Activated CD4-positive, alpha-beta T cell treated with anti-CD3 and anti-CD28 coated beads, Interleukin-2, Interleukin-6, amounts not matched to agents 100 ng/mL and 50 ng/mL, durations not matched to agents 16 hours and 8 hours (primary cell): ENCODE measurements at places on chromosomes 3 and 15.

DNA sequence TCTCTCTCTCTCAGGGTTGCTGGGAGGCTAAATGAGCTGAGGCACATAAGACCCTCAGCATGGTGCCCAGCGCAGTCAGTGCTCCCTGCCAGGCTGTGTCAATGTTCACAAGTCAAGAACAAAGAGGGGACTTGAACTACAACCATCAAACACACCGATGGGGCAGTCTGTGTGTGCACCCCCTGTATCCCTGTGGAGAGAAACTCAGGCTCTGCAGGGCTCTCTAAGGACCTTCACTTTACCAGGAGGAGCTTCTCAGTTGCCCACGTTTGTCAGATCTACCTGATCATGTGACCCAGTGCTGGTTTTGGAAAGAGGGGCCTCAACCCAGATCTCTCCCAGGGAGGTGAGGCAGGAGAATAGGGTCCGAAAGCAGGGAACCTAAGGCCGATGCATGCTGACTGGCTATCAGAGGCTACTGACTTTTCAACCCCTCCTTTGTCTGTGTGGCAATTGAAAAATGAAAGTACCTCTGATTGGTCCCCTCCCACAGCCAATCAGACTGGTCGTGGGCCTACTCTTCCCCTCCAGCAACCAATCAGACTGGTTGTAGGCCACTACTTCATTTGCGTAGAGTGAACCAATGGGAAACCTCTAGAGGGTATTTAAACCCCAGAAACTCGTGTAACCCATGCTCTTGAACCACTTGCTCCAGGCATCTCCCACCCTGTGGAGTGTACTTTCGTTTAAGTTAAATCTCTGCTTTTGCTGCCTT, 34.0 kb downstream of the RHCG start:
- peak; percentile 12 for DNase-seq

DNA sequence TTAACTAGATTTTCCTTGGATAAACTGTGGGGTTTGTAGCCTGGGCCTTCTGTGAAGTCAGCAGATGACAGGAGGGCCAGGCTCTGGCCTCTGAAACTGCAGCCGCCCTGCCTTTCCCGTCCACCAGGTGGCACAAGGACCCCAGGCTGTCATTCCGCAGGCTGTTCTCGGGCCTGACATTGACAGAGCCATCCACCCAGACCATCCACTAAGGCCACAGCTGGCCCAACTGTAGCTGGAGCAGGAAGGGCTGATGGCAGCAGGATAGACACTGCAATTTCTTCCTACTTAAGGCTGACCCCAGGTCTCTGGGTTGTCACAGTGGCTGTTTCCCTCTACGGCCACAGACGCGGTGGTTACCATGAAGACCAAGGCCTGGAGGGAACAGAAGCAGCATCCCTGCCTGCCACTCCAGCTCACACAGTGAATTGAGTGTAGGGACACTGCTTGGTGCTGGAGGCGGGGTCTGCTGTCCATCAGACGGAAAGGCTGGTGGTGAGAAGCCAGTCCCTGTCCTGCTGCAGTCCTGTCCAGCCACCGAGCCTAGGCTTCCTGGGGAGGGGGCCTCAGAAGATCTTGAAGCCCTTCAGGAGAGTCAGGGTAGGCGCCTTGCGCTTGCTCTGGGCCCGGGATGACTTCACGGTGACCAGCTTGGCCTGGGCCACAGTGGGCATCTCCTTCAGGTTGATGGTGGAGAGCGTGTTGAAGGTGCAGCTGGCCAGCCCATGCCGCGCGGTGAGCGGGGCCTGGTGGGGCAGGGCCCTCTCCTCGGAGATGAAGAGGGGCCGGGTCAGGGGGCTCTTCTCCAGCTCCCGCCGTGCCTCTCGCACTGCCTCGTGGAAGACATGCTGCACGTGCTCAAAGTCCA, 9.4 kb downstream of the SLC51B start:
- DNase-seq = peak; percentile 70

- DNase-seq = no peak
These were observed 224.8 kb upstream of the BHLHE40 start for GRCh38 chr3:4754180-4755086.

DNA sequence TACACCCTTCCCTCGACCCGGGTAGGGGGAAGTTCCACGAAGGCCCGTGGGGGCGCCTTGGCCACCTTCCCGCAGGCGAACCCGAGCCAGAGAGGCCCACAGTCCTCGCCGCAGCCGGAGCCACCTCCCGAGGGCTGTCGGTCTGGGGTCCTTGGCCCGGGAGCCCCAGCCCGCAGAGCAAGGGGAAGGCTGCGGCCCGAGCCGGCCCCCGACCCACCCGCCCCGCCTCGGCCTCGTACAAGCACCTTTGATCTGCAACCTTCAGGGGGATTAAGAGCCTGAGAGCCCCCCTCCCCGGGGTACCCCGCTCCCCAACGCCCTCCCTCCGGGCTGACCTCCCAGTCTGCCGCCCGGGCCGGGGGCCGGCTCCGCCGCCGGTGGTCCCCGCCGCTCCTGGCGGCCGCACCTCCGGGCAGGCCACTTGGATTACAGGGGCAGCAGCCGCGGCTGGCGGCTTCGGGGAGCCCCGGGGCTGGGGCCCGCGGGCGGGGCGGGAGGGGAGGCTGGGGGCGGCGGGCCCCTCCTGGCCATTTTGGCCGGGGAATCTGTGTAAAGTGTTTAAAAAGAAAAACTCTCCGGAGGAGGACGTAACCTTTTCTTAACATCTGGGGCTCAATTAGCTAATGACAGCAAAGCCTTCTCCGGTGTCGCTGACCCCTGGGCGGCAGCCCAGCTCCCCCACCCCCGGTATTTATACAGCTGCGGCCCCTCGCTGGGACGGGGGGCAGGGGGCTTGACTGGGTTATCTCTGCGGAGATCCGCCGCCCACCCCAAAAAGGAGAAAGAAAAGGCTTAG, 40.2 kb downstream of the EPHB3 start:
- no peak for DNase-seq

DNA sequence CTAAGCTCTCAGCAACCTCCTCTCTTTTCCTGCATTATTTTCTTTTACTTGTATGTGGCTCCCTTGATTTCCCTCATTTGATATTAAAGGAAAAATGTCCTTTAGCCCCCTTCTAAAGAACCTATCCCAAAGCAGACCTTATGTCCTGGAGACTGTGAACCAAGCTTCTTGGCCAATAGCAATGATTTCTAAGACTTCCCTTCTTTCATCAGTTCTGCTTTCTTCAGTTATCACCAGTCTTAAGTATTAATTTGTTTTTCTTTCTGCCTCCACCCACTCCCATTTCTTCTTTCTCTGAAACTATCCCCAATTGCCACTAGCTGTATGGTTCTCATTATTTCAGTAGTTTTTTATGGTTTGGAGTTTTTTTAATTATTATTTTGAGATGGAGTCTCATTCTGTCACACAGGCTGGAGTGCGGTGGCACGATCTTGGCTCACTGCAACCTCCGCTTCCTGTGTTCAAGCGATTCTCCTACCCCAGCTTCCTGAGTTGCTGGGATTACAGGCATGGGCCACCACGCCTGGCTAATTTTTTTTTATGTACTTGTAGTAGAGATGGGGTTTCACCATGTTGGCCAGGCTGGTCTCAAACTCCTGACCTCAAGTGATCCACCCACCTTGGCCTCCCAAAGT, 12.1 kb downstream of the TMOD3 start:
- DNase-seq = no peak

DNA sequence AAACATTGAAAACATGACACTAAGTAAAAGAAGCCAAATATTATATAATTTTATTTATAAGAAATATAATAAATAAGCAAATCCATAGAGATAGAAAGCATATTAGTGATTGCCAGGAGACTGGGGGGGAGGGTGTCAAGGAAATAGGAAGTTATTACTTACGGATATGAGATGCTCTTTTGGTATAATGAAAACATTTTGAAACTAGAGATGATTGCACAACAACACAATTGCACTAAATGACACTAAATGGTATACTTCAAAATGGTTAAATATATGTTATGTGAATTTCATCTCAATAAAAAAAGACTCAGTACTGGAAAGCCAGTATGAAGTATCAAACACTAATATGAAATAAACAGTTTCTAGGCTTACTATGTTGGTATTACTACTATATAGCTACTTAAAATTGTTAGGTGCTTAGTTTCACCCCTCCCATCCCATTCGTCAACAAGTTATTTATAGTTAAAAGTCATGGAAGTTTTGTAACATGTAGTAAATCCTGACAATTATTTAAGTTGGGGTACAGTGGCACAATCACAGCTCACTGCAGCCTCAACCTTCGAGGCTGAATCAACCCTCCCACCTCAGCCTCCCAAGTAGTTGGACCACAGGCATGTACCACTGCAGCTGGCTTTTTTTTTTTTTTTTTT, 43.7 kb downstream of the STAG1 start:
- no peak for DNase-seq

GRCh38 chr3:53496984-53497383, 2.6 kb downstream of the CACNA1D start:
- no peak for DNase-seq

DNA sequence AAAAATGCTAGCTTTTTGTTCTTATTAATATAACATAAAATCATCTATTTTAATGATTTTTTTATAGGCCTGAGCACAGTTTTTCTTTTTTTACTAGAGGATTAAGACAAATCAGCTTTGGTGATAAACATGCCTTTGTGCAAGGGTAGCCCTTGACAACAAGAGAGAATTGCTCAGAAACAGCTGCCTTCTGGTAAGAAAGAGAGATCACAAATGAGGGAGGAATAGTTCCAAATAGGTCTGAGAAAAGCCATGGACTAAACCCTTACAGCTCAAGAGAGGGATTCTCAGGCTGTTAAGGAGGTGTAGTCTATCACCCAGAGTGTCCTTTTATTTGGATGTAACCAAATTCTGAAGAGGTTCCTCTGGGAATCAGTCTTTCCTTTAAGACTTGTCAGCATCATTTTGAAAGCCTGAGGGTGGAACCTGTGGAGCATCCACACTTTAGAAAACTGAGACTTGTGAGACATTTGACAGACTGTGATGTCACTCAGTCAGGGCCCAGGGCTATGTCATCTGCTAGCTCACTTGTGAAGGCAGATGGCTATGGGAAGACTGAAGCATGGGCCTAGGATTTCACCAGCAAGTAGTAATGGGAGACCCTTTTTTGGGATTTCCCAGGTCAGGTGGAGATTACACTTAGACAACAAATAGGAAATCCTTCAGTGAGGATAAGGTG, 102.9 kb upstream of the KCNAB1 start:
- DNase-seq = no peak

GRCh38 chr15:59594493-59594942, 17.1 kb upstream of the GCNT3 start:
- no peak for DNase-seq

DNA sequence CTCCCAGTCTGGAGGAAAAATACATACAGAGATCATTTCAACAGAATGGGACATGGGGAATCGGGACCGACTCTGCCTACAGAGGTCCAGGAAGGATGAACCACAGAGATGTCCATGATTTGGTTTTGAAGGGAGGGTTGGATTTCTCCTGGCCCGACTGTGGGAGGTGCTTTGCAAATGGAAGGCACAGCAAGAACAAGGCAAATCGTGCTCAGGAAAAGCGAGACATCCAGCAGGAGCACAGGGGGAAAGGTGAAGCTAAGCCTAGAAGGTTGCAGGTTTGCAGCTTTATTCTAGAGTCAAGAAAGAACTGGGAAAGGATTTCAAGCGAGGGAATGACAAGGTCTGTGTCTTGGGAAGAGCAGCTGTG, 181.9 kb downstream of the OPA1 start:
- no peak for DNase-seq

GRCh38 chr3:43559961-43560360, 61.9 kb downstream of the ANO10 start:
- no peak for DNase-seq

- peak; percentile 35 for DNase-seq
These were observed 1.3 kb downstream of the DENND4A start for GRCh38 chr15:65790694-65791334.

DNA sequence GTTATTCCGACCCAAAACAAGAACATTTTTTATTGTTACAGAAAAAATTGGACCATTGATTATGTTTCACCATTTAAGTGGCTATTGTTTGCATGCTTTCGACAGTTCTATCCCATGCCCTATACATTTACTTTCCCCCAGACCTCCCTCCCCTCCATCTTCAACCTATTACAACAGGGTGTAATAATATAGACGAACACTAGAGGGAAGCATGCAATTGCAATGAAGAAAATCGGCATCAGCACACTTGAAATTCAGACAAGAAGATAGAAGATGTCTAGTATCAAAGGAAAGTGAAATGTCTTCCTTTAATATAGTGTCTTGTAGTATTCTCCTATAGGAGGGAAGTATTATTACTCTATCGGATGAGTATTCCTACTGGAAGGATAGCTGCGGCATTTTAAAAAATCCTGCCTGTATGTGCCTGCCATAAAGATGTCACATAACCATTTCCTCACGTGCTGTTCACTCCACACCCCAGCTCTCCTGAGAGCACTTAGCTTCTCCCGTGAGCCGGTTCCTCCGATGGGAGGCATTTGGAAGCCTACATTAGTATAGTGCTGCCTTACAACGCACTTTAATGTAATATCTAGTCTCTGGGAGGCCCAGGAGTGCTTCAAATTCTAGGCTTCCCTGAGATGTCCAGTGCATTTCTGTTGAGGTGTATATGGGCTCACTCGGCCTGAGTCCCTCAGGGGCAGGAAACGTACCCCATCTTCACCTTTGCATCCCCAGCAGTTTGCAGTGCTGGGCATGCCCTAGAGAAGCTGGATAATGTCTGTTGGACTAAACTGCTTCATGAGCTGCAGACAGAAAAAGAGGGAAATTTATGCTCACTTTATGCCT, 17.8 kb upstream of the ERICH6 start:
- peak; percentile 79 for DNase-seq

DNA sequence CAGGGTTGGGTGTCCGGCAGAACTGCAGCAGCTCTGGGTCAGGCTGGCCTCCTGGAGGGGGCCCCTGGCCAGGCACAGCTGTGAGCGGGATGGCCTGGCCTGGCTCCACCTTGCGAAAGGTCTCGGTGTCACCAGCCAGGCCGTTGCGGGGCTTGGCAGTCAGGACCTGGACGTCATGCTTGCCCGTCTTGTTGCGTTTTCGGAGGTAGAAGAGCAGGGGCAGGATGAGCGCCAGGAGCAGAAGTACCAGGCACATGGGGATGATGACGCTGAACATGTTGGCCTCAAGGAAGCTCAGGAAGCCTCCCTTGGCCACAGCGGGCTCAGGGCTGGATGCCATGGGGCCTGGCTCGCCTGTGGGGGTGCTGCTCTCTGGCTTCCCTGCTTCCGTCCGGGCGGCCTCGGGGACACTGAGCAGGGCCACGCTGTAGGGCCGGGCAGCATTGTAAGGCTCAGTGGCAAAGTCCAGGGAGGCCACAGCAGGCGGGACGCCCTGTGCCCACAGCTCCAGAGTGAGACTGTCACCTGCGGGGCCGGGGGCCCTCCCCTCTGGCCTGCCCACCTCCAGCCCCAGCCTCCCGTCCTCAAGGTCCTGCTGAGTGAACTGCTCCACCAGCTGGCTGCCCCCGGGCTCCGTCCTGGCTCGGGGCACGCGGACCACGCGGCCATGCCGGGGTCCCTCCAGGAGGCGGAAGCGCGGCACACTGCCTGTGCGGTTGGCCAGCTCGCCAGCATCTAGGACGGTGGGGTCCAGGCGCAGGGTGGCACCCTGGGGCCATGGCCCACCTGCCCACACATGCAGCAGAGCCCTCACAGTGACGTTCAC, 28.1 kb downstream of the SNX33 start:
- DNase-seq = no peak

GRCh38 chr15:50059883-50060282, 59.1 kb downstream of the ATP8B4 start:
- peak; percentile 16 for DNase-seq
